HFFc6 (cell line): ENCODE measurements at places on chromosomes 5 and 9. TPM values are rescaled to one million over a fixed set of nuclear protein-coding genes. Genes with fewer than 3 reads are reported as not detected.

DNA sequence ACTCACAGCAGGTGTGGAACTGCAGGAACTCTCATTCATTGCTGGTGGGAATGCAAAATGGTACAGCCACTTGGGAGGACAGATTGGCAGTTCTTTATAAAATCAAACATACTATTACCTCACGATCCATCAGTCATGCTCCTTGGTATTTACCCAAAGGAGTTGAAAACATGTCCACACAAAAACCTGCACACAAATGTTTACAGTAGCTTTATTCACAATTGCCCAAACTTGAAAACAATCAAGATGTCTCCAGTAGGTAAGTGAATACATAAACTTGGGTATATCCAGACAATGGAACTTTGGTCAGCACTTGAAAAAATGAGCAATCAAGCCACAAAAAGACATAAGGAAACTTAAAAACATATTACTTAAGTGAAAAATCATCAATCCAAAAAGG is 215.5 kb downstream of the IRX1 start:
- H3K4me3 ChIP-seq, result no peak overlapping the region
- no peak overlapping the region for H3K27ac ChIP-seq
- H3K27me3 ChIP-seq, result no peaks in the 10 kb centered on the region
- DNase-seq, result no peak
- no peaks in the 10 kb centered on the region for H3K4me1 ChIP-seq
- H3K36me3 ChIP-seq, result peaks cover 5% of the 10 kb centered on the region; the same call in 1 of the 2 replicates

GRCh38 chr9:134455934-134456755 is 129.9 kb downstream of the RXRA start:
- H3K27ac ChIP-seq, result peak overlapping the region; percentile 100
- DNase-seq, result peak; percentile 99
- H3K27me3 ChIP-seq, result peaks cover 3% of the 10 kb centered on the region; the same call in 1 of the 2 replicates

DNA sequence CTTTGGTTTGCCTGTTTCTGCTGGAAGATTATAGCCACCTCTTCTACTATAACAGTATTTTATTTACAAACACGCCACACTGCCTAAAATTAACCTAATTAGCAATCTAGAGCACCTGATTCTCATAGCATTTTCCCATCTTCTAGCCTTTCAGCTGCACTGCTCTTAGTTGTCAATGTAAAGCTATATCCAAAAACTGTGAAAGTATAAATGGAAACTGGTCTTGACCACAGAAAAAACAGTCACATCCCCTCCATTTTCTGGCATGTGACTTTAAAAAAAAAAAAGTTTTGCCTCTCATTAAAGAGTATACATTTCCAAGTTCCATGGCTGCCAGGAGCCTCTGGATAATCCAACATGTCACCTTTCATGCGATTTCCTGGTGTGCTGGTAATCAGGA is 287.8 kb downstream of the DTWD2 start:
- no peaks in the 10 kb centered on the region for H3K27me3 ChIP-seq
- H3K36me3 ChIP-seq, result peaks cover 7% of the 10 kb centered on the region; the same call in 1 of the 2 replicates
- H3K4me1 ChIP-seq, result no peaks in the 10 kb centered on the region

DNA sequence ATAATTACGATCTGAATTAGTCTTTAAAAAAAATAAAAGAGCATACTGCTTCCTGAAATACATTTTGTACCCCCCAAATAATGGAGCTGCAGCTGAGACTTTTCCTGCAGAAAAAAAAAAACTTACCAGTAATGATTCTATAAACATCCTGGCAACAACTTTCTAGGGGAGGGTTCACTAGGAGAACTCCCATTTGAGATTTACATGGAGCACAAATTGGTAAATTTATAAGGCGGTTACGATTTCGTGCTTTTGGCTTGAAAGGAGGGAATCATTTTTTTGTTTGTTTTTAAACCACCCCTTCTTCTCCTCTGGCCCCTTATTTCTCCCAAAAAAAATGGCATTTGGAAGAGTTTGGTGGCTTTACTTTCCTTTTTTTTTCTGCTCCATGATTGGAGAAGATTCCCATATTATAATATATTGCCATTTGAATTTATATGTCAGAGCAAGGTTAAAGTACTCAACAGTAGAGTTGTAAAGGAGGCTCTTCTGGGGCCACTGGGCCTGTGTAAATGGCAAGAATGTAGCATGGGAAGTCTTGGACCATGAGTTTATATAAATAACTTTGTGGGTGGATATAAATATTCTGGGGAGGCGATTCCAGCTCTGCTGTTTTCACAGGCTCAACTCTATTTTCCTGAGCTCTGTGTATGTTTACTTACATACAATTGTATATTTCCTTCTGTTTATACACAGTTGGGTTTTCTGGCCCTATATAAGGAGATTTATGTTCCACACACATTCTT is 159.9 kb downstream of the CSNK1G3 start:
- no peak overlapping the region for H3K4me3 ChIP-seq
- no peaks in the 10 kb centered on the region for H3K36me3 ChIP-seq
- H3K27me3 ChIP-seq, result no peaks in the 10 kb centered on the region; the same call in 1 of the 2 replicates
- no peak for DNase-seq
- no peak overlapping the region for H3K27ac ChIP-seq

- H3K27ac ChIP-seq, result peak overlapping the region; percentile 96
- peaks cover 46% of the 10 kb centered on the region for H3K4me1 ChIP-seq
- peak overlapping the region; percentile 77 for H3K4me3 ChIP-seq
- peaks cover 6% of the 10 kb centered on the region; the same call in 1 of the 2 replicates for H3K36me3 ChIP-seq
- DNase-seq, result peak; percentile 95
Observed at GRCh38 chr5:122142480-122143164, 13.3 kb downstream of the ZNF474 start.

The RRAGA gene
- 143 to 156 TPM (median 147 TPM) in 3 replicates for total RNA-seq

GRCh38 chr9:74494490-74494889 is 2.6 kb upstream of the RORB start:
- peaks cover 21% of the 10 kb centered on the region for H3K27me3 ChIP-seq
- no peak overlapping the region for H3K4me3 ChIP-seq
- H3K36me3 ChIP-seq, result no peaks in the 10 kb centered on the region
- no peak for DNase-seq
- no peak overlapping the region for H3K27ac ChIP-seq
- peaks cover 20% of the 10 kb centered on the region for H3K4me1 ChIP-seq

- peak overlapping the region; percentile 4; the same call in 1 of the 2 replicates for H3K27ac ChIP-seq
- no peaks in the 10 kb centered on the region for H3K36me3 ChIP-seq
- H3K27me3 ChIP-seq, result peaks cover 2% of the 10 kb centered on the region; the same call in 1 of the 2 replicates
Observed at GRCh38 chr5:39772307-39772706, 347.5 kb upstream of the DAB2 start.

DNA sequence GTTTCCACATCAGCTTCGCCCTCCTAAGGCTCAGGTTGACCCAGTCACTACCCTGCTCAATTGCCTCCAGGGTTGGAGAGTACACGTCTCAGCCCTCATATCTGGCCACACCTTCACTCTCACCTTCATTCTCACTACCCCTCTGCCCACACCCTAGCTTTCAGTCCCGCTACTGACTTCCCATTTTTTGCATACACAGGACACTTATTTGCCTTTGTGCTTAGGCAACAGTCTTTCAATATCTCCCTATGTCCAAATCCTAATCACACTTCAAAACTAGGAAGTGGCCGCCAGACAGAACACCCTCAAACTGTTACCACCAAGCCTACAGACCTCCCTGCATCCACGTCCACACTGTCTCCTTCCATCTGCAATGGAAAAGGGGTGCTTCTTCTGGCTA is 10.9 kb downstream of the MCTP1 start:
- H3K27ac ChIP-seq, result no peak overlapping the region
- peaks cover 21% of the 10 kb centered on the region for H3K27me3 ChIP-seq
- no peaks in the 10 kb centered on the region for H3K4me1 ChIP-seq

DNA sequence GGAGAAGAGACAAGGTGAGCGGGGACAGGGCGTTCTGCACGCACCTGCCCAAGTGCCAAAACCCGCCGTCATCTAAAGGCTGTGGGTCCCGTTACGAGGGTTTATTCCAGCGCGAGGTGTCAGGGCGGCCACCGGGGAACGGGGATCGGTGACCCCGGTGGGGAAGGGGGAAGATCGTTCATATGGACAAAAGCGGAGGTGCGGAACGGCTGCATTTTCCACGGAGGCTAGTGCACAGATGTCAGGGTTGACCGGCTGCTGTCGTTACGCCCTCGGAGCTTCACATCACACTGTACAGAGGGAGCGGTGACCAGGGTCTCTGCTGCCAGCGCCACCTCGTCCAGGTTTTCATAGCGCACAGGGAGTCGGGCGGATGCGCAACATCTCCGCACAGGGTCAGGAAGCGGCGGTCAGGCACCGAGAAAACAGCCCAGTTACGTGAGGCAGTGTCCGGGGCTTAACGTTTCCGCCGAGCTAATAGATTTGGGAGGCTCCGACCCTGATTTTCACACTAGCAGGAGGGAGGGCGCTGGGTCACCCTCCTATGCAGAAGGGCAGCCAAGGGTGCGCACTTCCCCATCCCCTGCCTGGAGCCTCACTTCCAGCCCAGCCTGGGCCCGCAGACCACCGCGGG is 13.5 kb downstream of the BTNL9 start:
- no peaks in the 10 kb centered on the region for H3K36me3 ChIP-seq
- H3K27me3 ChIP-seq, result peaks cover 41% of the 10 kb centered on the region
- H3K4me1 ChIP-seq, result peaks cover 6% of the 10 kb centered on the region; the same call in 1 of the 2 replicates
- DNase-seq, result no peak
- H3K27ac ChIP-seq, result no peak overlapping the region

The PTGES gene
- 11.2 to 29.6 TPM (median 13.9 TPM) in 3 replicates for total RNA-seq

The EQTN gene
- not detected in 3 replicates for total RNA-seq
